WTC11 (cell line): ENCODE measurements at places on chromosomes 6 and 20. TPM values are rescaled to one million over a fixed set of nuclear protein-coding genes. Genes with fewer than 3 reads are reported as not detected.

DNA sequence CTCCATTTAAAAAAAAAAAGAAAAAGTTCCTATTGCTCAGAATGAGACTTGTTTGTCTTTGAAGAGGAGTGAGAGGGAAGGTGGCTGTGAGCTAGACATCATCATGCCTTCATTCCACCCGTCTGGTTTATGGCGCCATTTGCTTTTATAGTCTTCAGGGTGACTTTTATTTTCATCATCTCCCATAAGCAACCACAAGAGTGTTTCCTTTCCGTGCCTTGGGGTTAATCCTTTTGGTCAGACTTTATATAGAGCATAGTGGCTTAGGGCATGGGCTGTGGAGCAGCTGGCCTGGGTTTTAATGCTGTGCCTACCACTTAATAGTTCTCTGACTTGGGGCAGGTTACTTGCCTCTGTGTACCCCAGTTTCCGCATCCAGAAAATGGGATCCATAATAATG lies 77.8 kb downstream of the RREB1 start:
- DNase-seq = no peak
- peaks cover 67% of the 10 kb centered on the region for H3K36me3 ChIP-seq
- no peak overlapping the region for H3K4me3 ChIP-seq
- H3K27ac ChIP-seq = no peak overlapping the region
- no peaks in the 10 kb centered on the region for H3K27me3 ChIP-seq

DNA sequence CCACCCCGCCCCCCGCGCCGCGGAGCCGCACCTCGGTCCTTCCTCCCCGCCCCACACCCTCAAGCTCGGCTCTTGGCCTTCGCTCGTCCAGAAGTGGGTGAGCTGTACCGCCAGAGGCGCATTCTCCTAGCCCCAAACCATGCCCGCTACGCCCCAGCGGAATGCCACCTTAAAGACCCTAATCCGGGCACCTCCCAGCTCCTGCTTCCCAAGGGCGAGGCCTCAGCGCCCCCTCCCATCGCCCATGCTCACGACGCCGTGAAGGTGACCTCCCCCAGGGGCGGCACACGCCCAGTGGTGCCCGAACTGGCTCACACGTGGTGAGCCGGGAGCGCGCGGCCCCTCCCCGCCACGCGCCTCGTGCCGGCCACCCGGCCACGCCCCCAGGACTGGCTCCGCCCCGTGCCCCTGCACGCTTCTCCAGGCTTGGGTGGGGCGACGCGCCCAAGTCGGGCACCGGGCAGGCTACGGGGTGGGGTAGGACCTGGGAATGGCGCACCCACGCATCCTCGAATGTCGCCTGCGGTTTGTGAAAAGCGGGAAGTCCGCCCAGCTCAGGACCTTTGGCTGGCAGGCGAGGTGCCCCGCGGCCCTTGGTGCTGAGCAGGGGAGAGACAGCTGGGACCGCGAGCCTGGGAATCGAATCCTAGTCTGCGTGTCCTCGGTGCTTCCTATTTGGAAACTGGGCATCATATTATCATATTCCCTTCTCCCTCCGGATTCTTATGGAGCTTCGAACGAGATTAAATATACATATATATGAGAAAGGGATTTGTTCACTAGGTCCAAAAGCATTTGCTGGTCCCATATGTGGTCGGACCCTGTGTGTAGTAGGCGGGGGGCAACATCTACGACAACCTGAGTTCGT lies 941 bp upstream of the SOX12 start:
- peaks cover 48% of the 10 kb centered on the region for H3K4me1 ChIP-seq
- H3K27ac ChIP-seq = peak overlapping the region; percentile 100
- H3K36me3 ChIP-seq = peaks cover 27% of the 10 kb centered on the region
- peak overlapping the region; percentile 88 for H3K4me3 ChIP-seq
- DNase-seq = peak; percentile 91

GRCh38 chr20:51910321-51911050 lies 108.2 kb upstream of the SALL4 start:
- H3K27ac ChIP-seq = peak overlapping the region; percentile 83
- peak overlapping the region; percentile 30 for H3K4me3 ChIP-seq
- H3K27me3 ChIP-seq = no peaks in the 10 kb centered on the region
- peaks cover 41% of the 10 kb centered on the region for H3K4me1 ChIP-seq

- H3K36me3 ChIP-seq = no peaks in the 10 kb centered on the region
- no peak overlapping the region for H3K4me3 ChIP-seq
These were observed 47.5 kb upstream of the NUP153 start for GRCh38 chr6:17754254-17754653.

ZKSCAN3 gene
- total RNA-seq = 5.4 to 8.4 TPM (median 6.8 TPM) in 3 replicates

RIPOR3 gene
- total RNA-seq = 5.4 to 6.5 TPM (median 6.0 TPM) in 3 replicates

GRCh38 chr6:17505767-17506280 lies 94.3 kb upstream of the FAM8A1 start:
- no peak overlapping the region for H3K27ac ChIP-seq
- DNase-seq = no peak
- H3K27me3 ChIP-seq = no peaks in the 10 kb centered on the region
- no peak overlapping the region for H3K4me3 ChIP-seq
- H3K4me1 ChIP-seq = peaks cover 6% of the 10 kb centered on the region

GRCh38 chr6:14309516-14309915 lies 191.9 kb downstream of the CD83 start:
- DNase-seq = no peak
- H3K27me3 ChIP-seq = no peaks in the 10 kb centered on the region; the same call in 1 of the 2 replicates

- no peak overlapping the region for H3K27ac ChIP-seq
- H3K4me1 ChIP-seq = peaks cover 5% of the 10 kb centered on the region
- no peaks in the 10 kb centered on the region for H3K27me3 ChIP-seq
- no peak for DNase-seq
- no peaks in the 10 kb centered on the region for H3K36me3 ChIP-seq
These were observed 35.5 kb downstream of the SESN1 start for GRCh38 chr6:109059153-109059552.

DNA sequence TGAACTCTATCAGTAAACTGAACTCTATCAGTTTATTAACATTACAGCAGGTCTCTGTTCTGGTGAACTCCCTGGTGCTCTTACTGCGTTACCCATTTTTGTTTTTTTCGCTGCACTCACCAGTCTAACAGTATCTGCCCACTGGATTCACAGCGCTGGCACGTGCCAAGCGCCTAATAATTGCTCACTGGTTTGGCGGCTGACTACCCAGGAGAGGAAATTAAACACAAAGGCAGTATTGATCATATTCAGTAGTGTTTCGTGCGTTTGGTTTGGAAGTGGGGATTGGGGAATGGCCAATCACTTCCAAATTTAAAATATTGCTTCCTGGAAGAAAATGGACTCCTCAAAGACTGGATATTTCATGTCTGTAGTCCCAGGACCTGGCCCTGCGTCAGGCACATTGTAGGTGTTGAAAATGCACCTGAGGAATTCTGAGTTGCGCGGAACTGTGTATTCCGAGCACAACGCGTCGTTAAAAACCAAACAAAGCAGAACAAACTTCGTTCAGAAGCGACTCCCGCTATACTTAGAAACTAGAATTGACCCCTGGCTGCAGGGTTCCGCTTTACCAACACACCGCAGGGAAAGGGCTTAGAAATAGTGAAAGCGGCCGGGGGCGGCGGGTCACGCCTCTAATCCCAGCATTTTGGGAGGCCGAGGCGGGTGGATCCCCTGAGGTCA lies 1.1 kb upstream of the RPS12 start:
- peaks cover 37% of the 10 kb centered on the region for H3K4me1 ChIP-seq
- H3K4me3 ChIP-seq = peak overlapping the region; percentile 99
- peaks cover 41% of the 10 kb centered on the region for H3K36me3 ChIP-seq
- H3K27ac ChIP-seq = peak overlapping the region; percentile 98

TMEM200A gene
- 10.4 to 11.2 TPM (median 11.0 TPM) in 3 replicates for total RNA-seq

NRSN1 gene
- not detected in 3 replicates for total RNA-seq

GRCh38 chr6:111806165-111806547 lies 67.1 kb downstream of the FYN start:
- peaks cover 14% of the 10 kb centered on the region for H3K4me1 ChIP-seq
- no peak for DNase-seq
- no peaks in the 10 kb centered on the region for H3K27me3 ChIP-seq
- no peak overlapping the region for H3K27ac ChIP-seq
- no peaks in the 10 kb centered on the region for H3K36me3 ChIP-seq

MUC21 gene
- total RNA-seq = not detected in 3 replicates

- H3K4me1 ChIP-seq = peaks cover 73% of the 10 kb centered on the region
- no peak overlapping the region for H3K4me3 ChIP-seq
- peaks cover 36% of the 10 kb centered on the region for H3K36me3 ChIP-seq
- H3K27me3 ChIP-seq = no peaks in the 10 kb centered on the region
- H3K27ac ChIP-seq = peak overlapping the region; percentile 89
These were observed 46.2 kb downstream of the SLC22A23 start for GRCh38 chr6:3410385-3411360.

DNA sequence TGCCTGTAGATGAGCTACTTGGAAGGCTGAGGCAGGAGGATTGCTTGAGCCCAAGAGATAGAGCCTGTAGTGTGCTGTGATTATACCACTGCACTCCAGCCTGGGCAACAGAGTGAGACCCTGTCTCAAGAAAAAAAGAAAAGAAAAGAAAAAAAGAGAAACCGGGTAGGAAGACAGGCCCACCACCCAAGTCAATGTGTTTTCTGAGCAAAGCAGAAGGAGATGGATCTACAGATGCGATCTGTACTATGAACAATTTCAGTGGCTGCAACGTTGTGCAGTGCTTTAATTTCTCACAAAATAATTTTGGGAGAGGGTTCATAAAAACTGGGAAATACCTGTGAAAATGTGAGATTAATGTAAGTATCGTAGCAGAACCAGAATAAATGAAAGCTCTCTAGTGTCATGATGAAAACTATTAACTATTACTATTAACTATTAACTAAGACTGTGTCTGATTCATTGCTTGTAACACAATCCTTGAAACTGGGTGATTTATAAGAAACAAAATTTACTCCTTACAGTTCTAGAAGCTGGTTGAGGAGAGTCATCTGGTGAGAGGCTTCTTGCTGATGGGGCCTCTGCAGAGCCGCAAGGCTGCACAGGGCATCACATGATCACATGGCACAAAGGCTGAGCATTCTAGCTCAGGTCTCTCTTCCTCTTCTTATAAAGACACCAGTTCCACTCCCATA lies 233.1 kb upstream of the ZNF217 start:
- H3K4me1 ChIP-seq = peaks cover 35% of the 10 kb centered on the region
- H3K27me3 ChIP-seq = no peaks in the 10 kb centered on the region
- no peaks in the 10 kb centered on the region for H3K36me3 ChIP-seq
- no peak overlapping the region for H3K4me3 ChIP-seq

ANKRD66 gene
- not detected in 3 replicates for total RNA-seq

- no peaks in the 10 kb centered on the region; the same call in 1 of the 2 replicates for H3K4me1 ChIP-seq
- peaks cover 9% of the 10 kb centered on the region for H3K36me3 ChIP-seq
- no peak for DNase-seq
- no peak overlapping the region for H3K27ac ChIP-seq
These were observed 4.2 kb downstream of the ZNF337 start for GRCh38 chr20:25692499-25692898.

TCF21 gene
- 0.11 to 0.22 TPM (median 0.14 TPM) in 3 replicates for total RNA-seq

- H3K27ac ChIP-seq = no peak overlapping the region
- no peak for DNase-seq
- no peaks in the 10 kb centered on the region for H3K36me3 ChIP-seq
These were observed 4.2 kb downstream of the SCRT2 start for GRCh38 chr20:671252-672030.

SIGLEC1 gene
- total RNA-seq = 0.04 to 0.11 TPM in 2 of 3 replicates, not detected in the other

DNA sequence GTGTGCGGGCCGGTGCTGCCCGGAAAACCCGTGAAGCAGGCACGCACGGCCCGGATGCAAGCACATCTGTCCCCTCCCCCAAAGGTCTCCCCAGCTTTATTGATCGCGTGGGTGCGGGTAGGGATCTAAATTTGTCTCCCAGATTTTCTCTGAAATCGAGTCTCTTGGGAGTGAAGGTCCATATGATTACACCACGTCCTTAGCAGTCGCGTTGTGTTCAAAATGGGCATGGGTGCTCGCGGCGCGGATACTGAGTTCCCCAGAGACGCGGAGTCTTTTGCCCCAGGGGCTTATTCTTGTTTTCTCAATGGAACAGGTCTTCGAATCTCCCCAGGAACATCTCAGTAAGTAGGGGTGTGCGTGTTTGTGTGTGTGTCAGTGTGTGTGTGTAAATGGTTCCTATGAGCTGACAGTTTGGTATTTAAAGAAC lies 2.8 kb upstream of the ZNF292 start:
- peaks cover 29% of the 10 kb centered on the region for H3K27me3 ChIP-seq
- peak overlapping the region; percentile 82 for H3K4me3 ChIP-seq
- peaks cover 8% of the 10 kb centered on the region; the same call in 1 of the 2 replicates for H3K36me3 ChIP-seq

OOEP gene
- total RNA-seq = 0.87 to 1.1 TPM (median 0.89 TPM) in 3 replicates

THBD gene
- total RNA-seq = 0.34 to 1.0 TPM (median 0.92 TPM) in 3 replicates

SLC26A8 gene
- 0.46 to 0.80 TPM (median 0.50 TPM) in 3 replicates for total RNA-seq

GRCh38 chr6:80501636-80502035 lies 395.2 kb downstream of the BCKDHB start:
- no peak overlapping the region for H3K27ac ChIP-seq
- H3K4me3 ChIP-seq = no peak overlapping the region
- peaks cover 27% of the 10 kb centered on the region for H3K4me1 ChIP-seq
- no peaks in the 10 kb centered on the region; the same call in none of the 2 replicates for H3K27me3 ChIP-seq
- peaks cover 9% of the 10 kb centered on the region for H3K36me3 ChIP-seq

DEF6 gene
- total RNA-seq = 11.3 to 12.8 TPM (median 11.4 TPM) in 3 replicates

OR12D3 gene
- not detected in 3 replicates for total RNA-seq

DNA sequence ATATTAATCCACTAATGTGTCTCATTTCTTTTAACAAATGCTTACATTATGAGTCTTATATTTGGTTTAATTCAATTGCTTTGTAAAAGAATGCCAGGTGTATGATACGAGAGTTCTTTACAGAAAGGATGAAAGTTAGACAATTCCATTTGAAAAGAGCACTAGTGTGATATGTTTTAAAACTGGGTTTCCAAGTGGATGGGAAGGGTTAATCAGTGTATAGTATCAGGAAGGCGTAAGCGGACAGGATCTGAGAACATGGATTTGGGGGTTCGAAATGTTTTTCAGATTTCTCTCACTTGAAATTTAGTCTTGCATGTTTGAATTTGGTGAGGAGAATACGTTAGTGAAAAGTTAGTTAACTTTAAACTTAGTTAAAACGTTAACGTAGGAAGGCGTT lies 2.6 kb downstream of the FOXO3 start:
- peaks cover 39% of the 10 kb centered on the region for H3K4me1 ChIP-seq
- peak overlapping the region; percentile 85 for H3K4me3 ChIP-seq
- no peak for DNase-seq
- H3K27ac ChIP-seq = no peak overlapping the region
